ENCODE measurements at places on chromosomes 7 and 10. TPM values are rescaled to one million over a fixed set of nuclear protein-coding genes. Genes with fewer than 3 reads are reported as not detected.

The TSPAN13 gene
- total RNA-seq: 26.9 TPM

The ERVW-1 gene
- total RNA-seq: not detected

The ANKRD1 gene
- 5.3 TPM for total RNA-seq

The CALML5 gene
- total RNA-seq: 3.3 TPM

The IGFBP3 gene
- total RNA-seq: 105 TPM

The DUS4L gene
- total RNA-seq: 14.9 TPM

The IL15RA gene
- 3.2 TPM for total RNA-seq

The ADAM22 gene
- total RNA-seq: 42.2 TPM

The FAM25C gene
- not detected for total RNA-seq

The ANKRD22 gene
- total RNA-seq: 0.44 TPM

The SEMA3C gene
- total RNA-seq: 288 TPM

The FKBP6 gene
- total RNA-seq: not detected

The OTUD1 gene
- 24.0 TPM for total RNA-seq

The AOAH gene
- total RNA-seq: 7.1 TPM

The NCF1 gene
- total RNA-seq: 1.6 TPM

The CFAP43 gene
- total RNA-seq: 6.3 TPM

The STEAP1B gene
- 1.6 TPM for total RNA-seq

The ATOH7 gene
- 11.4 TPM for total RNA-seq

The RELN gene
- total RNA-seq: 144 TPM

The EGR2 gene
- 2.3 TPM for total RNA-seq

The TMEM178B gene
- total RNA-seq: 16.5 TPM

The C10orf143 gene
- 0.71 TPM for total RNA-seq

The ASB15 gene
- total RNA-seq: not detected

The FOXK1 gene
- total RNA-seq: 34.0 TPM

The LRRD1 gene
- 0.44 TPM for total RNA-seq

The CPA1 gene
- 0.66 TPM for total RNA-seq

The PON3 gene
- 1.4 TPM for total RNA-seq

The SPDYE5 gene
- total RNA-seq: 0.22 TPM

The SORBS1 gene
- total RNA-seq: 72.9 TPM

All from camera-type eye (tissue), 1 donor.